ENCODE measurements at places on chromosomes 3 and 15. TPM values are rescaled to one million over a fixed set of nuclear protein-coding genes. Genes with fewer than 3 reads are reported as not detected.

Gene NOX5
- total RNA-seq: under 0.01 TPM

Gene PARP15
- 2.6 TPM for total RNA-seq

Gene FANCD2OS
- total RNA-seq: not detected

Gene NRG4
- total RNA-seq: not detected

Gene PRSS50
- total RNA-seq: not detected

Data from skeletal muscle tissue (tissue), 5 donors.